ENCODE measurements at places on chromosomes 12 and 14.

DNA sequence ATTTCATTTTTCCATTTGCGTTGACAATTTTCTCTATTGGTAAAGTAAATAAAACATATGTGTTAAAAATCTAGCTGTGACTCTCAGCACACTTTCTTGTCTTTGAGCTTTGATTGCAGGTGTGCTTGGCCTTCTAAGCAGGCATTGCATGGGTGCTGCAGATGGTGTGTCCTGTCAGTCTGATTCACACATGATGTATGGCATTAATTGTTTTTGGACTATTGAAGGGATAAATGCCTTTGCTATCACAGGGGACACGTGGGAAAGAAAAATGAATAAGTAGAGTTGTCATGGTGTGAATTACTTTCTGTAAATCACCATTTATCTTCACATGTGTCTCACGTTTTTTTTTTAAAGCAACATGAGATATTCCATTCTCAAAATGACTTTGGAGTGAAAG lies 211.3 kb upstream of the NAV3 start:
- DNase-seq = no peak

GRCh38 chr12:96427269-96427729 lies 27.1 kb upstream of the CDK17 start:
- peak; percentile 37 for DNase-seq

DNA sequence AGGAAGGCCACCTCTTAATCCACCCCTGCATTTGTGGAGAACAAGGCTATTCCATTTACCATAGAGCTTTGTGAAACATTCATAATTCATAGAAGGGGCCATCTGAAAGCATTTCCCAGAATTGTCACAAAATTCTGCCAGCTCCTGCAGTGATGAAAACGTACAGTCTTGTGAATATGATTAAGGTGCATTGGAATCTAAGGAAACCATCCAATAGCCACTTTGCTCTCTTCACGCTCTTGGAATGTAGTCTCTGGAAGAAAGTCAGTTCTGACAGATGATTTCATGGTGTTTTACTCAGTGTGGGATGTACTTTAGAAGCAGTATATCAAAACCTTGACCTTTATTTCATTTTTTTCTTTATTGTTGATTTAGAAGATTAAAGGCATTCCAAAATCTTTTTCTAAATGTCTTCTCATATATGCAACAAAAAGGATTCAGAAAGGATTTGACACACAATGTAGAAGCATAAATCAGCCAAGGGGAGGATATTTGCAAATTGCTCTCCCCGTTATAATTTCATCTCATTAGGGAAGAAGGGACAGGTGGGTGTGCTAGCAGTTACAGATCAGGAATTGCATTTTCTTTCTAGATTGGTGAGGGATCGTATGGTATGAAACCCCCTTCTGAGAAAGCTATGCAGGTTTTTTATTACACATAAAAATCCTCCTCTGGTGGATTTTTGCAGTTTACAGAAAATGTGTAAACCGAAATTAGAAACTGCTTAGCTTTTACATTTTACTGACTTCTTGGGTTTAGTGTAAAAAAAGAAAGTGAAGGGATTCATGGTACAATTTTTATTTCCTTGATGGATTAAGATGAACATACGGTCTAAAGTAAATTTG lies 390.2 kb downstream of the LRIG3 start:
- no peak for DNase-seq

GRCh38 chr12:116236976-116237375 lies 40.5 kb downstream of the MED13L start:
- no peak for DNase-seq

DNA sequence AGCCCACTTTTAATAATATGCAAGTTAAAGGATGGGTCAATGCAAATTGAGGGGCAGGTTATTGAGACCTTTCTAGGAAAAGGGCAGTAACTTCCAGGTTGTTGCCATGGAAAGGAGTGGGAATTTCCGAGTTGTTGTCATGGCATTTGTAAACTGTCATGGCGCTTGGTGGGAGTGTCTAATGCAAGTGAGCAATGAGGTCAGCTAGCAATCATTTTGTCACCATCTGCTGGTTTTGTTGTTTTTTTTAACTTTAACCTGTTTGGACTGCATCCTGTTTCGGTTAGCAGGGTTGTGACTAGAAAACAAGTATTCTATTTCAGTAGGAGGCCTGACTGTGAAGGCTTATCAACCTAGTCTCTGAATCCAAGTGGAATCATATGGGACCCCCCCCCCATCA lies 85.8 kb upstream of the TSPAN11 start:
- no peak for DNase-seq

- DNase-seq = no peak
These were observed 1.6 kb upstream of the ARID4A start for GRCh38 chr14:58296726-58297125.

DNA sequence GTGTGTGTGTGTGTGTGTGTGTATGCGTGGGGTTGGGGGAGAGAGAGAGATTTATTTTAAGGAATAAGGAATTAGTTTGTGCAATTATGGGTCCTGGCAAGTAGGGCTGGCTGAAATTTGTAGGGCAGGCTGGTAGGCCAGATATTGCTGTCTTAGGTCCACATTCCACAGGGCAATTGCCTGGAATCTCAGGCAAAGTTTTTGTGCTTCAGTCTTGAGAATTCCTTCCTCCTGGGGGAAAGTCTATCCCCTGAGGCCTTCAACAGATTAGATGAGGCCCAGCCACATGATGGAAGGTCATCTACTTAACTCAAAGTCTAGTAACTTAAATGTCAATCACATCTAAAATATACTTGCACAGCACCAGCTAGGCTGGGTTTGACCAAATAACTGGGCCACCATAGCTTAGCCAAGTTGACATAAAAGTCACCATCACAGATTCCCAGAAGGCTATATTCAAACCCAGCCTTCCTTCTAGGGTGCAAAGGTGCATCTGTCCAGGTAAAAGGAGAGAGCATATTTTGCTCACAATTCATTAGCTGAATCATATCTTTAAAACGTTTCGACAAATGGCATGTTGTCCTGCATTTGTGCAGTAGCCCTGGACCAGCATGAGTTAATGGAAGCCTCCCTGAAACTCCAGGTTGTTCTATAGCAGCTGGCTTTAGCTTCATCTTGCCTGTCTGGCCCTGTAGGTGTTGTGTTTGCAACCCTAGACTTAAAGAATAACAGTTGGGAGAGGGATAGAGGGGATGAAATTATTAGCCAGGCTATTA lies 63.1 kb downstream of the C14orf132 start:
- DNase-seq = no peak

- no peak for DNase-seq
These were observed 137.3 kb downstream of the C12orf75 start for GRCh38 chr12:105467710-105468366.

DNA sequence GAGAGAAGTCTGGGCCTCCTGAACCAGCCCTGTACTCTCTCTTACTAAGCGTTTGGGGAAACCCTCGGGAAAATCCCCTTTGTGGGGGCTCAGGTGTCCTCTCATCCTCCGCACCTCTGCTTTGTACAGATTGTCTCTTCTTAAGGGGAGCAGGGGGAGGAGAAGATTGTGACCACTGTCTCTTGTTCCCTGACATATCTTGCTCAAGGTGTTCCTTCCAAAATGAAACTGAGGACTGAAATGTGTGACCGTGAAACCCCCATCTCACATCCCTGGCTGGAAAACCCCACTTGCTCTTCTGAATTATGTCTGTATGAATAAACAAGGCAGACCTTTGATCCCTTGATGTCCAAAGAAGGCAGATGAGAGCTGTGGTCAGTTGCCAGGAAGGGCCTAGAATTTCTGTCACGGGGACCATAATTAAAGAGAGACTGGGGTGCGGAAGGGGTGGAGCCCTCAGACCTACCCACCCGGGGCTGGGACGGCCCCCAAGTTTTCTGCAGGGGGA lies 369.8 kb downstream of the AACS start:
- DNase-seq = peak; percentile 20

DNA sequence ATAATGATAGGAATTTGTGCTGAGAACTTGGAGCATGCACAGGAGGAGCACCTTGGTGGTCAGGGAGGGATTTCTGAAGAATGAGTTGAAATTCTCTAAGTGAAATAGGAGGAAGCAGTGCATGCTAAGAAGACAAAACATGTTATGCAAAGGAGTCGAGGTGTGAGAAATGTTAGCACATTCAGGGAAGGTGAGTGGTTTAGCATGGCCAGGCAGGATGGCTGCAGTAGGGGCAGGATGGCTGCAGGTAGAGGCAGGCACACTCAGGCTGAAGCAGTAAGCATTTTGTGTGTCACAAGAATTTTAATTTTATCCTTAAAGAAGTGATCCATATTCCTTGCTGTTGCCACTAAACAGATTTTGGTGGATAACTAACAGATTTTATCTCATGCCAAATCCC lies 46.3 kb downstream of the CATSPERB start:
- DNase-seq = no peak

DNA sequence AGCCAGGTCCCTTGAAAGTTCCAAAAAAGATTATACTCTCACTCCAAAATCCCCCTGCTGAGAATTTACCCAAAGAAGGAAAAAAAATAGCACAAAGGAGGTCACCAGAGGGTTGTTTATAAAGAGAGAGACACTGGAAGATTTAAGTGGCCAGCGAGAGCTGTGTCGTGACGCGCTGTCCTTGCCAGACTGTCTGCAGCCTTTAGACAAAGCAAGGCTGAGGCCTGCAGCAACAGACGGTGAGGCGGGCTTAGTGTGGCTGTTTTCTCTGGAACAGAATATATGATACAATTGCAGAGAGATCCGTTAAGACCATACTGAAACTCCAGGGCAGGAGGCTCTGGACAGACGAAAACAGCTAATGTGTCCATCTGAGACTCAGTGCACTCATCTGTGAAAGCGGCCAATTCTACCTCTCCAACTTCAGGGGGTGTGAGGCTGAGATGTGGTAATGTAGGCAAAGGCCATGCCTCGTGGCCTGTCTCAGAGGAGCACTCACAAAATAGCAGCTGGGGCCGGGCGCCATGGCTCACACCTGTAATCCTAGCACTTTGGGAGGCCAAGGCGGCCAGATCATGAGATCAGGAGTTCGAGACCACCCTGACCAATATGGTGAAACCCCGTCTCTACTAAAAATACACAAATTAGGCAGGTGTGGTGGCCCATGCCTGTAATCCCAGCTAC lies 36.2 kb downstream of the ANAPC7 start:
- DNase-seq = no peak

- peak; percentile 84 for DNase-seq
These were observed 93.8 kb downstream of the RFLNA start for GRCh38 chr12:124388679-124389137.

- no peak for DNase-seq
These were observed 359.9 kb downstream of the ADGRD1 start for GRCh38 chr12:131313635-131314034.

DNA sequence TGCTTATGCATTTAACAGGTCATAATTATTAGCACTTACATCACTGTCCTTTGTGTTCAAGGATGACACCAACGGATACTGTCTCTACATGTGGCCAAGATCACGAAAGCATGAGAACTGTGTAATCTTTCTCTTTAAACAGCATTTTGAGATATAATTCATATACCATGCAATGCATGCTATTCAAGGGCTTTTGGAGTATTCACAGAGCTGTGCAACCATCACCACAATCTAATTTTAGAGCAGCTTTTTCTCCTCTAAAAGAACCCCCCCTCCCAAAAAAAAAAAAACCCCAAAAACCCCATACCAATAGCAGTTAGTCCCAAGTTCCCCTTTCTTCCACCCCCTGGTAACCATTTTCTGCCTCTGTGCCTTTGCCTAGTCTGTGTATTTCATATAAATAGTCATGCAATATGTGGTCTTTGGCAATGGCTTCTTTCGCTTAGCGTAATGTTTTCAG lies 60.6 kb downstream of the SPRING1 start:
- DNase-seq = no peak

DNA sequence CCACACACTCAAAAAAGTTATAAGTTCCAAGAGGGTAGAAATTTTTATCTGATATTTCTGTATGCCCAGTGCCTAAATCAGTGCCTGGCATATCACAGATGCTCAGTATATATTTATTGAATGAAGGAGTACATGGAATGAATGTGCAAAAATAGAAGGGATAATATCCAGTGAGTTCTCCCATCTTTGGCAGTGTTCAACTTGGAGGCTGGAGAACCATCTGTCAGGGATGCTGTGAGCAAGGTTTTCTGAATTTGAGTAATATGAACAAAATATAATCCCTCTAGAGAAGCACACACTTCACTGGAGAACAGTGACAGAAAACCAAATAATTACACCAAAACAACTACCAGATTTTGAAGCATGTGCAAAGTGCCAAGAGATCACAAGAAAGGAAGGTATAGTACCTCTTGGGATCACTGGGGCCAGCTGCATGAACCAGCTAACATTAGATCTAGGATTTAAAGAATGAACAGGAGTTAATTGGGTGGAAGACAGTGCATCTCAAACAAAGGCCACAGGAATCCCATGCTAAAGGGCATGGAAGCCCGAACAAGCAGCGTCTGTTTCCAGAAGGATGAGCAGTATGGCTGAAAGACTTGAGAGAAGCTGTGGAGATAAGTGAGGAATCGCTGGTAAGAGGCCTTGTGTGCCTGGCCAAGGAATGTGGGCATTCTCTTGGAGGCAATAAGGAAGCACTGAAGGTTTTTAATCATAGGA lies 11.5 kb downstream of the SLC8A3 start:
- no peak for DNase-seq

- DNase-seq = no peak
These were observed 51.2 kb upstream of the TCL1B start for GRCh38 chr14:95635051-95635450.

- DNase-seq = no peak
These were observed 23.2 kb downstream of the PCNX4 start for GRCh38 chr14:60114881-60115280.

- DNase-seq = no peak
These were observed 14.1 kb upstream of the SERPINA6 start for GRCh38 chr14:94337274-94337673.

DNA sequence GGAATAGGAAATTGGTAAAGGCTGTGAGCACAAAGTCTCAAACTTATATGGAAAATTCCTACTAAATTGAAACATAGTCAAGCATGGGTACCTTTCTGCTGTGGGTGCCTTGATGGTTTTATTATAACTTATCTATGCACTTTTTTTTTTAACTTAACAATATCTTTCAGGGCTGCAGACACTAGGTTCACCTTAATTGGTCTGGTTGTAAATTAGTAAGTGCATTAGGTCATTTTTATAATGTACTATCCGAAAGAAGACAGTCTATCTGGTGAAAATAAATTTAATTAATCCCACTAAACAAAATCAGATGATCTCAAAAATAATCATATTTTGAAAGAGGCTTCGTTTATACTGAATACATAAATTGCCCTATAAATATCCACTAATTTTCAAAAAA lies 446.8 kb upstream of the DCN start:
- DNase-seq = no peak

DNA sequence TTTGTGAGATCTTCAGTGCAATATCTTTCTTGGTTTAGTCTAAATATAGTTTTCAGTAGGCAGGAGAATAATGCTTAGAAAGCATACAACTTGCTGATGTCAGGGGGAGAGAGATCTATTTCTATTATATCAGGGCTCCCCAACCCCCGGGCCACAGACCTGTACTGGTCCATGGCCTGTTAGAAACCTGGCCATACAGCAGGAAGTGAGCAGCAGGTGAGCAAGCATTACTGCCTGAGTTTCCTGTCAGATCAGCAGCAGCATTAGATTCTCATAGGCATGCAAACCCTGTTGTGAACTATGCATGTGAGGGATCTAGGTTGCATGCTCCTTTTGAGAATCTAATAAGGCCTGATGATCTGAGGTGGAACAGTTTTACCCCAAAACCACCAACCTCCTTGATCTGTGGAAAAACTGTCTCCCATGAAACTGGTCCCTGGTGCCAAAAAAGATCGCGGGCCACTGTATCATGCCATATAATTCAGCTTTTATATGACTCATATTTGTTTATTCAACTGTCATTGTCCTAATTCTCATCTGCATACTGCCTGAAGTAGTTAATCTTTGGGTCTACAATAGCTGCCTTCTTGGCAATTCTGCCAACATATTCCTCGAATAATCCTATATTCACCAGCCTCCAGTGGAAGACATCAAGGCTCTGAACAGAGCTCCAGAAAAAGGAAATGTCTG lies 163.6 kb upstream of the DYRK2 start:
- DNase-seq = no peak

All from H9 (cell line).